A549 treated with dexamethasone at 1 μM for 4 hours (cell line): ENCODE measurements at places on chromosomes 3 and 15. TPM values are rescaled to one million over a fixed set of nuclear protein-coding genes. Genes with fewer than 3 reads are reported as not detected.

OR4M2 gene
- total RNA-seq, result not detected in 5 replicates

CNTN3 gene
- total RNA-seq, result not detected in 5 replicates

CHRFAM7A gene
- 4.9 to 8.2 TPM (median 6.4 TPM) in 5 replicates for total RNA-seq

OR5K2 gene
- total RNA-seq, result not detected in 5 replicates

ANKUB1 gene
- not detected in 5 replicates for total RNA-seq

INAFM2 gene
- total RNA-seq, result 6.2 to 8.2 TPM (median 7.0 TPM) in 5 replicates

METTL6 gene
- total RNA-seq, result 27.2 to 29.2 TPM (median 28.3 TPM) in 5 replicates

SEMA3B gene
- 5.0 to 7.7 TPM (median 6.3 TPM) in 5 replicates for total RNA-seq

CACNA2D2 gene
- total RNA-seq, result 0.48 to 0.77 TPM (median 0.67 TPM) in 5 replicates

TTC23 gene
- total RNA-seq, result 7.7 to 12.6 TPM (median 11.3 TPM) in 5 replicates

ATP10A gene
- total RNA-seq, result 6.9 to 10.8 TPM (median 9.1 TPM) in 5 replicates

SLC12A1 gene
- not detected in 5 replicates for total RNA-seq

CCDC14 gene
- total RNA-seq, result 15.1 to 19.8 TPM (median 17.4 TPM) in 5 replicates

NEK11 gene
- 4.3 to 5.2 TPM (median 4.8 TPM) in 5 replicates for total RNA-seq

SPINT1 gene
- total RNA-seq, result 0.59 to 0.94 TPM (median 0.67 TPM) in 5 replicates

HGD gene
- 17.7 to 25.2 TPM (median 21.9 TPM) in 5 replicates for total RNA-seq

PRC1 gene
- total RNA-seq, result 183 to 217 TPM (median 210 TPM) in 5 replicates

KCNH8 gene
- total RNA-seq, result not detected in 5 replicates

BSN gene
- 0.11 to 0.26 TPM (median 0.22 TPM) in 5 replicates for total RNA-seq

ZBTB11 gene
- total RNA-seq, result 7.6 to 12.1 TPM (median 10.9 TPM) in 5 replicates

ZNF860 gene
- total RNA-seq, result 1.3 to 1.9 TPM (median 1.7 TPM) in 5 replicates

GOLGA6D gene
- not detected in 5 replicates for total RNA-seq

CCDC50 gene
- total RNA-seq, result 21.8 to 27.6 TPM (median 25.8 TPM) in 5 replicates

CCDC9B gene
- 13.0 to 26.8 TPM (median 19.2 TPM) in 5 replicates for total RNA-seq

SMCO1 gene
- not detected in 5 replicates for total RNA-seq

GOLGA6L4 gene
- 0.39 to 1.4 TPM (median 1.2 TPM) in 5 replicates for total RNA-seq

SCAMP5 gene
- 10.4 to 12.6 TPM (median 10.5 TPM) in 5 replicates for total RNA-seq

ASTE1 gene
- 5.4 to 6.1 TPM (median 5.7 TPM) in 5 replicates for total RNA-seq

ACTC1 gene
- total RNA-seq, result 0.18 to 0.54 TPM (median 0.35 TPM) in 5 replicates

CLRN1 gene
- total RNA-seq, result not detected in 5 replicates

FOXB1 gene
- not detected in 5 replicates for total RNA-seq

NRG4 gene
- total RNA-seq, result 0.25 to 1.1 TPM (median 0.68 TPM) in 5 replicates

ADCY5 gene
- total RNA-seq, result 0.45 to 1.1 TPM (median 0.56 TPM) in 5 replicates

FBLN2 gene
- 1.5 to 2.8 TPM (median 2.1 TPM) in 5 replicates for total RNA-seq

ADAMTS7 gene
- total RNA-seq, result 4.5 to 10.6 TPM (median 8.4 TPM) in 5 replicates

MASP1 gene
- total RNA-seq, result 0.02 to 0.44 TPM (median 0.08 TPM) in 4 of 5 replicates, not detected in the other

LMOD3 gene
- total RNA-seq, result not detected in 5 replicates
